H4 (cell line): ENCODE measurements at places on chromosomes 4 and X. TPM values are rescaled to one million over a fixed set of nuclear protein-coding genes. Genes with fewer than 3 reads are reported as not detected.

- DNase-seq, result no peak
Measured at GRCh38 chr4:97142410-97142809, 1000.9 kb downstream of the STPG2 start.

DNA sequence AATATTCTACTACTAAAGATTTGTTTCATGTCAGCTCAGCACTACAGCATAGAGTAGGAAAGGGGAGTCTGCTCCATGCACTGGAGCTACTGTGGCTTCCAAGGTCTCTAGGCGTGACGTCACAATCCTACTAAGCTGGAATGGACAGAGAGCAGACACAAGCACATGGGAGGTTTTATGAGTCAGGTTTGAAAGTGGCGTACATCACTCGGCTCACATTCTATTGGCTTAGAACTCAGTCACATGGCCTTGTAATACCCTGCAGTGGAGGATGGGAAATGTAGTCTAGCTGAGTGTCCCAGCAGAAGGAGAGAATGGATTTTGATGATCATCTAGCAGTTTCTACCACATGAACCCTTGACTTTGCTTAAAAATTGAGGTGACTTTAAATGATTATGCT is 624.8 kb upstream of the ATOH1 start:
- no peak for DNase-seq

DNA sequence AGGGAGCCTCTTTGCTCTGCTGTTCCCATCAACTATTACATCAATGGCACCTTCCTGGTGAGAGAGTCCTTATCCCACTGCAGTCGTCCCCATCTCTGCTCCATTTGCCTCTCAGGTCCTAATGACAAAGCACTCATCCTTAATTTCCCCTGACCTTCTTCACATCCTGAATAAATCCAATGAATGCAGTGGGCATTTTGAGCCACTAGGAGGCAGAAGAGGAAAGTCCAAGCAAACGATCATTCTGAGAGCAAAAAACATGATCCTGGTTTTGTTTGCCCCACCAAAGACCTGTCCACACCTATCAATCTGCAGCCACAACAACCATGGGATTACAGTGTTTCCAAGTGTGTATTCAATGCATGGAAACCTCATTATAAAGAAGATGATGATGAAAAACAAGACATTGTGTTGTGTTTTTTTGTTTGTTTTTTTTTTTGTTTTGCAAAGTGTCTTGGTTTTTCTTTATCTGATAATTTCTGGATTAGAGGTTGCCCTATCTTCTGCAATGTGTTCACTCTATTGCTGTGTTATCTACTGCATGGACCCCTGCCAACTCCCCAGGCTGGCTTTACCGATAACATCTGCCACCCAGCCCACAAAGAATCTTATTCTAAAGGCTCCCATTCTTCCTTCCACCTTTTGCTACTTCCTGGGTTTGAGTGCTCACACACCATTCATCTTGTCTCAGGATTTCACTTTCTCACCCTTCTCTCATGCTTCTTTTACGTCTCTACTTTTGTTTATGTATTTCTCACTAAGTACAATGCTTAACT is 207.2 kb downstream of the NLGN4X start:
- peak; percentile 33 for DNase-seq

CT45A8 gene
- not detected in 2 replicates for total RNA-seq

- DNase-seq, result peak; percentile 51
Measured at GRCh38 chrX:39427492-39427891, 626.2 kb downstream of the MID1IP1 start.

GRCh38 chr4:10667701-10668326 is 16.8 kb downstream of the CLNK start:
- no peak for DNase-seq
